ENCODE measurements at places on chromosomes 2 and 18.

GRCh38 chr2:143171817-143172216 is 42.6 kb downstream of the ARHGAP15 start:
- DNase-seq, result peak; percentile 22

- peak; percentile 63 for DNase-seq
Observed at GRCh38 chr2:45845566-45845965, 194.1 kb downstream of the PRKCE start.

- DNase-seq, result peak; percentile 49
Observed at GRCh38 chr2:33033606-33034081, 86.9 kb downstream of the LTBP1 start.

- no peak for DNase-seq
Observed at GRCh38 chr2:187617120-187617519, 62.9 kb upstream of the TFPI start.

- DNase-seq, result no peak
Observed at GRCh38 chr2:26685341-26685740, 7.2 kb upstream of the KCNK3 start.
